ENCODE measurements at places on chromosomes 11 and 22.

DNA sequence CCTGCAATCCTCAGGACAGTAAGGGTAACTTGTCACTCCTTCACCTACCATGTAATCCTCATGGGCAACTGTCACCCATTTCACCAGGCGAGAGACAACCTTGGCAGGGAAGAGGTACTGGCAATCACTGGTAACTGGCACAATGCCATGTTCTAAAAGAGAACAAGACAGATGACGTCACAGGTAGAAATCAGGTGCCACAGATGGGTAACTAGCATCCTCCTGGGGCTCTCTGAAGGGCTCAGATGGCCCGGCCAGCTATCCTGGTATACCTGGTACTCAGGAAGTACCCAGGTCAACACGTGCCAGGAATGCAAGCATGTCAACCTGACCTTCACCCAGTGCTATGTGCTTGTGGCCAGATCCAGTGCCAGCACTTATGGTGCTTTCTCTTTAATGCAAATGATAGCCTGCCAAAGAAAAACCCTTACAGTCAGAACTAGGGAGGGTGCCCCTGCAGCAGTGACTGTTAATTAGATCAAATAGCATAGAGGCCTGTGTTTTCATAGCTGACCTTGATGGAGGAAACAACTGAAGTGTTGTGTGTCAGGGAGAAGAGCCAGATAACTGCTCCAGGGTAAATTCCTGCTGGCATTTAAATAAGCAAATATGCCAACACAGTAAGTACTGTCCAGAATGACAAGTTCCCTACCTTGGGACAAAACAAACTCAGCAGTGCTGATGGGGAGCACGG is 36.2 kb downstream of the THOC5 start:
- no peak for DNase-seq

DNA sequence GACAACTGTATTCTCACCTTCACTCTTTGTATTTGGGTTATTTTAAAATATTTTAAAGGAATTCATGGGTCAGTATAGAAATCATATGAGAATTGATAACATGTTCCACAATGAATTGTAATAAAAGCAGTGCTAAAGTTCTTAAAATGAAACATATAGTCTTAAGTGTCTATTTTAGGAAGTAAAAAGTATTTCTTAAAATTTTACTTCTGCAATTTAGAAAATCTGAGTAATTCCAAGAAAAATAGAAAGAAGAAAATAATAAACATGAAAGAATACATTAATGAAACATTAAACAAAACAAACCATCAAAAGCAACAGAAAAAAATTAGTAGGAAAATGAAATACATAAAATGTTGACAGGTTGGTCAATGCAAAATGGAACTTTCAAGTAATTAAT is 332.4 kb downstream of the ETS1 start:
- no peak for DNase-seq

DNA sequence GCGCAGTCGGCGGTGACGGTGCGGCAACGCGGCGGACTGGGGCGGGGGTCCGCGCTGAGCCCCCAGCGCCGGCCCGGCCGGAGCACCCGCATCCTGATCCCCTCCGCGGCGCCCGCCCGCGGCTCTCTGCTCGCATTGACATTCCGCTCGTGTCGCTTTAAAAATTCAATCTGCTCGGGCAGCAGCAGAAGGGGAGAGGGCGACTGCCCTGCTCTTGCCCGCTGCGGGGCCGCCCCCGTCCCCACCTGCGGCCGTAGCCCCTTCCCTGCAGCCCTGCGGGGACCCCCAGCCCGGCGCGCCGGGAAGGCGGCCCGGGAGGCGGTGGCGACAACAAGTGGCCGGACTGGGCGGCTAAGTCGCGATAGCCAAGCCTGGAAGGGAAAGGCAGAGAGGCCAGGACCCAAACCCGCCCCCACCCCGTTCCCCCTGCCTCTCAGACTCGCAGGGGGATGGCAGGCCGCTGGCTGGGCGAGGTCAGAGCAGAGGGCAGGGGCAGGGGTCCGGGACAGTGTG is 1.1 kb downstream of the CABP7 start:
- DNase-seq: no peak

DNA sequence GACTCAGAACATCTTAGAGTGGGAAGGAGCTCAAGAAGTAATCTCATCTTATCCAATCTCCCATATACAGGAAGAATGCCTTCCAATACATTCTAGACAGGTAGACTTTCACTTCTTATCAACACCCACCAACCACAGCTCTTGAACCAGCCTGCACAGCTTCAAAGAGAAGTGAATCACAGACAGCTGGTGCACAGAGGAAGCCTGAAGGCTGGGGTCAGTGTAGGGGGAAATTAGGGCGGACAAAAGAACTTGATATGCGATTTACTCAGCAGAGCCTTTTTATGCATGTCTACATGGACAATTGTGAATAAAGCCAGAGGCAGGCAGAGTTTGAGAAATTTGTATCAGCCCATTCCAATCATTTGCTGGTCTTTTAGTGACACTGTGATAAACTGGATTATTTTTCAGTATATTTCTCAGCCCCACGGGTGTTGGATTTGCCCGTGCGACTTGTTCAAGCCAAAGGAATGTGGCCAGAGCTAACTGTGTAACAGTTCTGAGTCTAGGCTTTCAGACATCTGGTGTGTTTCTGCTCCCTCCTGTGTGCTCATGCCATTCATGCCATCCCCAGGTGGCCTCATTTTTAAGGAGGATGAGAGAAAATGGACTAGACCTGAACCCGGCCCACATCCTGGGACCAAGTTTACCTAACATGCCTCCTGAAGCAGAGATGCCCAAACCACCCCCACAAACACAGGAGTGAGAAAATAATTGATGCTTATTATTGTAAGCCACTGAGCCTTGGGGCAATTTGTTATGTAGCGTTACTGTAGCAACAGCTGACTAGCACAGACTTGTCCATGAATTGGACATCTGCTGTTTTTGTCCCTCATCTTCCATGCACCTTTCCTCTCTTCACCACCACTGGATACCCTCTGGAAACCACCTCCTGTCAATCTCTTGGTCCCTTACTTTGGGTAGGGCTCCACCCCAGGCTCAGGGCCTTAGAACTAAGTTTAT is 137.5 kb upstream of the HSD17B12 start:
- no peak for DNase-seq

DNA sequence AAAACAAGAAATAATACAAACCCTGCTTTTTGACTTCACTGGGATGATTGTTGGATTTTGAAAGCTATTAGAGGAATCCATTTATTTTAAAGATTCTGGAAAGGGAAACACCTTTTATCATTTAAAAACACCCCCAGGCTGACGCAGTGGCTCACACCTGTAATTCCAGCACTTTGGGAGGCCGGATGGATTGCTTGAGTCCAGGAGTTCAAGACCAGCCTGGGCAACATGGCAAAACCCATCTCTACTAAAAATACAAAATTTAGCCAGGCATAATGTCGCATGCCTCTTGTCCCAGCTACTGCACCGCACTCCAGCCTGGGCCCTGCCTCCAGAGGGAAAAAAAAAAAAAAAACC is 317 bp upstream of the SCN2B start:
- no peak for DNase-seq

DNA sequence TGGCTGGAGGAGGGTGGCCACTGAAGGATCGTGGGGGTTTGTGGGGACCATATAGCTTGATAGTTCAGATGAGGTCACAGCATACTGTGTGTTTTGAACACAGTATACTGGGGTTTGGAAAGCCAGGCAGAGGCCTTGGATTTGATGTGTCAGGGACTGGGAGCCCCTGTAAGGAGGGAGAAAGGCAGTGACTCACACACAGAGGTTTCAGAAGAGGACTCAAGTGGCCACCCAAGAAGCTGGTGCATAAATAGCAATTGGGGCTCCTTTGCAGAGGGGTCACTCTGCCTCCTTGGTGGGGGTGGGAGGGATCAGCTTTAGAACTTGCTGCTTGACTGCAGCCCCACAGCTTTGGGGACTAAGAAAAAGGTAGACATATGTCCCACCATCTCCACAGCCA is 39.3 kb downstream of the SLC5A1 start:
- no peak for DNase-seq

Data from stimulated activated CD4-positive, alpha-beta T cell treated with anti-CD3 and anti-CD28 coated beads, TNF-alpha, amount 100 ng/mL, for 24 hours (primary cell).